ENCODE measurements at places on chromosomes 11 and 22.
A peak's percentile ranks its signal among the peaks of the same experiment; 100 is the strongest.

- DNase-seq, result no peak
These were observed 15.7 kb downstream of the FDX1 start for GRCh38 chr11:110445437-110445836.

- no peak for DNase-seq
These were observed 29.2 kb downstream of the GUCY1A2 start for GRCh38 chr11:106989078-106989455.

GRCh38 chr11:126345759-126346585 is 9.5 kb upstream of the ST3GAL4 start:
- peak; percentile 11 for DNase-seq

- no peak for DNase-seq
These were observed 113.5 kb downstream of the GUCY1A2 start for GRCh38 chr11:106904826-106905225.

GRCh38 chr22:45768490-45768889 is 96.9 kb downstream of the ATXN10 start:
- DNase-seq, result no peak

DNA sequence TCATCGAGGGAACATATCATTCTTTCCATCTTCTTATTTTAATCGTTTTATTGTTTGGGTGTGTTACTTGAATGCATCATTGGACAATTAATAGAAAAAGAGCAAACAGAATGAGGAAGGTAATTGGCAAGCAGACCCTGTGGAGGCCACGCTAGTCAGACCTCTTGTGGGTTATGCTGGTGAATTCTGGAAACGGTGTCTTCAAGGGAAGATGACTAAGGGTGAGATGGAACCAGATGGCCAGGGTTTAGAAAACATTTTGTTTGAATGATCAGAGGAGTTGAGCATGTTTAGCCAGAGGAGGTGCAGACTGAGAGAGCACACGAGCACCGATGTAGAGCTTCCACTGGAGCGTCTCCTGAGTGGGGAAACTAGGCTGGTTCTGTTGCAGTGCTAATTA is 8.5 kb downstream of the ST14 start:
- no peak for DNase-seq

- DNase-seq, result no peak
These were observed 8.9 kb downstream of the ZNRF3 start for GRCh38 chr22:28892175-28892731.

DNA sequence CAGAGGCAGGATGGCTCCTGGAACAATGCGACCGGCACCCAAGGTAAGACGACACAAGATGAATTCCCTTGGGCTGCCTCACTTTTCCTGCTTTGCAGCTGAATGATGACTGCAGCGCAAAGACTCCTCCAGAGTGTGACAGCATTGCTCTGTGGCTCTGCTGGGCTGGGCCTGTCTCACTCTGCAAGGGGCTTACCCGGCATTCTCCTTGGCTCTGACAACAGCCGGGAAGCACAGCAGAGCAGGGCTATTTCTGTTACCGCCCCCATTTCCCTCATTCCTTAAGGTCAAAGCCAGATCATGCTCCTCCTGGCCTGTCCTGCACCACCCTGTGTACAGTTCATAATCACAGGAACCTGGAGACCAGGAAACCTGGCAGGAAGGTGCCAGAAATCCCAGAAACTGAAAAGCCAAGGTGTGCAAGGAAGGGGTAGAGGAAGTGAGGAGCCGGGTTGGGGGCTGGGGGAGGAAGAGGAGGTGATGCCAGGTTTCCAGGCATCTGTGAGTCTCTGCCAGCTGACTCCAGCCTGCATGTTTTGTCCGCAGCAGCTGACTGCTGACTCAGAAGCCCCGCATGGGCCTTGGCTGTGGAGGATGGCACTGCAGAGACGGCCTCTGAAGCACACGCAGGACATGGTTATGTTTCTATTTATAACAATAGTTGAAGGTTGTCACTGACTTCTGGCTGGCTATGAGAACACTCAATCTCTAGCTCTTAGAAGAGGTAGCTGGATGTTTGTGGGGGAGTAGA is 113.6 kb downstream of the MICAL3 start:
- no peak for DNase-seq

- no peak for DNase-seq
These were observed 12.5 kb downstream of the CDPF1 start for GRCh38 chr22:46237453-46238124.

GRCh38 chr11:10598816-10599215 is 30.4 kb upstream of the LYVE1 start:
- DNase-seq, result no peak

- DNase-seq, result peak; percentile 79
These were observed 46.4 kb downstream of the CD82 start for GRCh38 chr11:44611687-44612434.

DNA sequence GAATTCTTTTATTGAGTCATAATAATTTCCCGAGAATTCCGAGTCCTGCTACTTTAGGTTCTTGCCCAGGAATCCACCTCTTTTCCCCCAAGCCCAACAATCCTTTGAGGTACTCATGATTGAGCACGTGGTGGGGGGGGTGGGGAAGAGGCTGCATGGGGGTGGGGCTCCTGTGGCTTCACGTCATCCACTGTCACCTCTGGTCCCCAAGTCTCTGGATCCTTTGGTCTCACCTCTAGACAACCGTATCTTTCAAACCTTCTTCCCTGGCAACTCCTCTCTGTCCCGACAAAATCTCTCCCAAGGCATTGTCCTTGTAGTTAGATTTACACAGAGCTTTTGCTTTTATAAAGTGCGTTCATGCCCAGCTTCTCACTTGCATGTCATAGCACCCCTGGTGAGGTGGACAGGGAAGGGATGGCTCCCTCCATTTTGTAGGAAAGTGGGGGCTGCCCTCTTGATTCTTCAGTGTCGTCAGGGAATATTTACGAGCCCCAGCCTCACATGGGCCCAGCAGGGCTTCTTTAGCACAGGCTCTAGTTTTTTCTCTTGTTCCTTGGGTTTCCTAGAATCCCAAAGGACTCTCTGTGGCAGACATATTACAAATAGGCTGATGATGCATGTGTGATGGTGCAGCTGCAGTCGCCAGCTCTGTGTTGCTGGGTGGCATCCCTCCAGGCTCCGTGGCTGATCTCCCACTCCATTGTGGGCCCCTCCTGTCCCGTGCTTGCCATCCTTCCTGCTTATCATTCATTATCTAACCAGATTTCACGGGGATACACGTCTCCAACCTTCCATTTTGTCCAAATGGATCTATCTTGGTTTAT is 8.4 kb downstream of the UCP3 start:
- no peak for DNase-seq

- DNase-seq, result no peak
These were observed 192.0 kb downstream of the BUD13 start for GRCh38 chr11:116580799-116581198.

GRCh38 chr11:99505831-99506230 is 485.1 kb downstream of the CNTN5 start:
- no peak for DNase-seq

DNA sequence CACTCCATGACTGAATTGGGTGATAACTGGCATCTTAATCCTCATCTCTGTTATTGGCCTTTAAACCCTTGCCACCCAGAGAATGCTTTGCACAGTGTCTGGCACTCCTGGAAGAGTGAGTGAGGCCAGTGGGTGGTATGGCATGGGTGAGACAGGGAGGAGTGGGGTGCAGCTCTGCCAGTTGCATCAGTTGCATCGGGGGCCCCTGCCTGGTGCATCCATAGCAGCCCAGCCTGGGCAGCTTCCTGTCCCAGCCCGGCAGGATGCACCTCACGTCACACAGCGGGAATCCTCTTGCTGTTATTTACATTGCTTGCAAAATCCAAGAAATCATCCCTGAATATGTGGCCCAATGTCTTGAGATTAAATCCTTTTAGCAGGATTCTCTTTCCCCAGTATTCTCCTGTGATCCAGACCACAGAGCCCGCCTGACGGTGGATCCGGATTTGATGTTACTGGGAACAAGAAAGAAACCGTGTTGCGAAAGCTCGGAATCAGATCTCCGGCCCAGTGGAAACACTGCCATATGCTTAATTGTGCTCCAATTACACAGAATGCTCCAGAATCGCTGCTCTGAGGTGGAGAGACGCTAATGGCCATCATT is 37.6 kb upstream of the MN1 start:
- DNase-seq, result no peak

DNA sequence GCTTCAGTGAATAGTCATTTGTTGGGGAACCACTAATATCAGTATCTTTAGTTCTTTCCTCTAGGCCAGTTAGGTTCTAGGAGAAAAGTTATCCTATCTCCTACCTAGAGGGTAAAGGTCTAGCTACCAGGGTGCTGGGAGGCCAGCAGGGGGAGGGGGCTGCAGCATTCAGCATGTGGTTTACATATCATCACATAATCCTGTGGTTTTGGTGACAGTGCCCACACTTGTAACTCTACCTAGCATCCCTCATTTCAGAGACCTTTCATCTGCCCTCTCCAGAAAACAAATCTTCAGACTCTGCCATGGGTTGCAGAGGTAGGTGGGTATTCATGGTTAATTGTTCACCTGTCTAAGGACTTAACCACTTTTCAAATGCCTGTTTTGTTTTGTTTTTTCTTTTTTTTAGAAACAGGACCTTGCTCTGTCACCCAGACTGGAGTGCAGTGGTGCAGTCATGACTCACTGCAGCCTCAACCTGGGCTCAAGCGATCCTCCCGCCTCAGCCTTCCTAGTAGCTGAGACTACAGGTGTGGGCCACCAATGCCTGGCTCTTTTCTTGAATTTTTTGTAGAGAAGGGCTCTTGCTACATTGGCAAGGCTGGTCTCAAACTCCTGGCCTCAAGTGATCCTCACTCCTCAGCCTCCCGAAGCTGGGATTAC is 146.8 kb downstream of the ENTHD1 start:
- DNase-seq, result peak; percentile 4

- DNase-seq, result peak; percentile 23
These were observed 776 bp downstream of the NLRX1 start for GRCh38 chr11:119169282-119169719.

DNA sequence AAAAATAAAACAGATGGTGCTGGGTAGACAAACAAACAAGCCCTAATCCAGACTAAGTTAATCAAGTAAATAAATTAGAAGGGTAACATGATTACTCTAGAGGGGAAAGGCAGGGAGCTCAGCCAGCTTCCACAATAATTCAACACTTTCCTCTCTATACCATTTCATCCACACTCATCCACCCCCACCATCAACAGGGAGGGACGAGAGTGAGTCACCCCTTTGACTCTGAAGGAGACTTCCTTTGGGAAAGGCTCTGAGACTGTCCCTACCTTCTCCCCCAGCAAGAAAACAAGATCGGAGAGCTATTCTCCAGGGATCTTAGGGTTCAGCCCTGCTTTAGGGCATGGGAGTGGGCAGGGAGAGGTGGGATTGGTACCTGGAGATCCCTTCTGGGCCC is 33.1 kb downstream of the TRIM66 start:
- DNase-seq, result no peak

GRCh38 chr11:114166362-114166761 is 106.9 kb downstream of the ZBTB16 start:
- DNase-seq, result no peak

DNA sequence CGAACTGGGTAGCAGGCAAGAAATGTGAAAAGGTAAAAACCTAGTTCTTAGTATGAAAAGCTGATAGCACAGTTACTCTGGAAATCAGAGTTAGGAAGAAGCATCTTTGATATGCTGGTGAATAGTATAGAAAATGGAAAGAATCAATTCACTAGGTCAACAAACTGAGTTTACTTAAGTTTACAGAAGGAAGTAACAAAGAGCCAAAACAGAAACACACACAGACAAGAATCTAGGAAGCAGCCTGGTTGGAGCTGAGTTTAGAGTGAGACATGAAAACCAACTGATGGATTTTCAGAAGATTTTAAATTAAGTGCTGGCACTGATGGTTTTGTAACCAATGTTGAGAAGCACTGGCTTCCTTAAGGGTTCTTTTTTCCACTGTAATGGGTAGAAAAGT is 296.3 kb downstream of the CADM1 start:
- DNase-seq, result no peak

DNA sequence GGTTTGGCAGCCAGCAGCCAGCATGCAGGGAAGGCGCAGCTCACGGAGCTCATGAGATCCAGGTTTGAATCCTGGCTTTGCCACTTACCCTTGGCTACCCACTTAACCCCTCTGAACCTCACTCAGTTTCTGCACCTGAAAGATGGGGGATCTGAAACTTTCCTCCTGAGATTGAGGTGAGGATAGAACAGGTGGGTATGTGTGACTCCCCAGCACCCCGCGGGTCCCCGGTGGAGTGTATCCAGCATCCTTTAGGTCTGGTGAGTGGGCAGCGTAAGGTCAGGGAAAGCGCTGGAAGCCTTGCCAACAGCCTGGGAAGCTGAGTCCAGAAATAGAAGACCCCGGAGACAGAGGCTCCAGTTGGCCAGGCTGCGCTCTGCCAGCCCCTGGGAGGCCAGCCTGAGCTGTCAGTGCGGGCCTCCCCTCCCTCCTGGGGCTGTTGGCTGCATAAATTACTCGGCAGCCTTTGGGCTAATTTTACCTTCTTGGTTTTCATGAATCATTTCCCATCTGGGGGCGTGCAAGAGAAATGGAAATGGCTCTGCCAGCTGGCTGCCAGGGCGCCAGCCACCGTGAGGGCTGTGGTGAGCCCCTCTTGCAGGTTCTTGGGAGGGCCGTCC is 17.6 kb downstream of the PRDM11 start:
- DNase-seq, result no peak

DNA sequence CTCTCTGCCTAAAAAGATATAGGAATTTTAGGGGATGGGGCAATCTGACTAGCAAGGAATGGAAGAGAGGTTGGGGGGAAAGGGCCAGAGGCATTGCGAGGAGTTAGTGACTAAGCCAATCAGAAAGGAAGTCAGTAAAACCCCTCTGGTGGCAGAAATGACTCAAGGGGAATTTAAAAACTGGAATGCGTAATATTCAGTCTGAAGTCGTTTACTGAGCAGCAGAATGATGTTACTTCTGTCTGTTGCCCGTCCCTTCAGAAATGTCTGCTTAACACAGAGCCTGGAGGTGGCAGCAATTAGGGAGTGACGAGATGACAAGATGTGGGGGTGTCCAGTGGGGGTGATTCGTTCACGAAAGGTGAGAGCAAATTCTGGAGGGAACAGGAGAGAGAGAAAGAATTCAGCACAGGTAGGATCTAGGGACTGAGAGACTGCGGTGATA is 107.7 kb upstream of the CLMP start:
- DNase-seq, result peak; percentile 17

- no peak for DNase-seq
These were observed 47.0 kb upstream of the ISX start for GRCh38 chr22:35018995-35019394.

- DNase-seq, result no peak
These were observed 44.5 kb downstream of the SC5D start for GRCh38 chr11:121337078-121337477.

DNA sequence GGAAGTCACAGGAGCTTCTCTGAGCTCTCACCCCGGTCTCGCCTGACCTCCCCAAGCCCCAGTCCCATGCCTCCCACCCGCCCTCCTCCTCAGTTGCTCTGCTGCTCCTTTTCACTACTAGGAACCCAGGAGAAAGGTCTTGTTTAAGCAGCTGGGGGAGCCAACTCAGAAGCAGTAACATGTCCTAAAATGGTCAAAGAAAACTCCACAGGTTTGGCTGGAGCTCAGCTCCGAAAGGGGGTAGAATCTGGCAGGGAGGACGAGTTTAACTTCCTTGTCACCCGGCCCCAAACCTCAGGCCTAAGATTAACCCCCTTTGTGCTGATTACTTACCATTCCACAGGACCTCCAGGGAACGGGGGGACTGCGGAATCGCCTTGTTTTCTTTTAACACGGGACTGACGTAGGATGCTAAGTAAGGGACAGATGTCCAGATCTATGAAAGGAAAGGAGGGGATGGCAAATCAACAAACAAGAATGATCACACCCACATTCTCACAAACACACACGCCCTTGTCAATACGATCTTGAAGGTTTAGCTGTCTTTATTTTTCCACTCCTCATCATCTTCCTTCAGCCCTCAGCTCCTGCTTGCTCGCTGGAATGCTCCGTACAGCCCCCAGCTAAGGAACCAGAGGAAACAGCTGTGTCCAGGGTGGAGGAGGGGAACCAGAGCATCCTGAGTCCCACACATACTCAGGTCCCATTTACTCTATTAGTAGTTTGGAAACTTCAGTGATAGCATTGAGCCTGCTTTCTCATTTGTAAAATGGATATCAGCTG is 13.5 kb downstream of the PCSK7 start:
- DNase-seq, result no peak
